ENCODE measurements at places on chromosomes 1 and 21.

DNA sequence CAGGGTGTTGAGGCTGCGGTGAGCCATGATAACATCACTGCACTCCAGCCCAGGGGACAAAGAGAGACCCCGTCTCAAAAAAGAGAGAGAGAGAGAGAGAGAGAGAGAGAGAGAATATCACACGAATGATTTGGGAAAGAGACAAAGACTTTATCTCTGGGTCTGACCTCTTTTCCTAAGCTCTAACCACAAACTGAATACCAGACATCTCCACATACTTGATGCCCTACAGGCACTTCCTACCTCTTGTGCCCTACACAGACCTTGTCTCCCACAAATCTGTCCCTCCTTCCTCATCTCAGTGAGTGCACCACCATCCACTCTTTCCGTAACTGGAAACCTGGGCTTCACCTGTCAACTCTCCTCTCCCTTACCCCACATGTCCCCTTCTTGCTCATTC, 27.0 kb upstream of the PTCH2 start:
- no peak for DNase-seq

DNA sequence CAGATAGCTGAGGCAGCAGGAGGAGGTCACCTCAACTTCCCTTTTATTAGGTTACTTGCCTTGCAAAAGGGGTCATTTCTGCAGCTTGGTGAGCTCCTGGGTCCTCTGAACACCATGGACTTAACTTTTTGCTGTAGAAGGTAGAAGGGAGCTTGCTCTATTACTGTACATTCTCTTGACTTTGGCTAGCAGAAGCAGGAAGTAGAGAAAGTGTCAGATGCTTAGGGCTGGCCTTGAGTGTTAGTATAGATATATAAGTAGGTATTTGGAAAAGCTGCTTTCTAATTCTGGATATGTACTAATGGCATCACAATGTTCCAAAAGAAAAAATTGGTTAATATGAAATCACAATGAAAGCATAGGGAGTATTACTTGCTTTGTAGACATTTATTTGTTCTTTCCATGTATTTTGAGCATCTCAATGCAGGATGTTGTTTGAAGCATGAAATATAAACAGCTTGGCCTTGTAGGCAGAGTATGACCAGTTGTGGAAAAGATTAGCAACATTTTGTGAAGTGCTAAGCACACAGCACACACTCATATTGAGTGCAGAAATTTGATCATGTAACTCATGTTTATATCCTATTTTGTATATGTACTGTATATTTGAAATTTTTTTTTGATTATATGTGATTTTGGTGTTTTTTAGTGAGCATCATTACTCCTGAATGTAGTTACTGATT, 108.8 kb downstream of the DYRK1A start:
- no peak for DNase-seq

GRCh38 chr1:162003830-162004215, 19.8 kb downstream of the OLFML2B start:
- DNase-seq, result no peak

- DNase-seq, result no peak
These were observed 15.8 kb downstream of the SLC45A3 start for GRCh38 chr1:205664399-205665017.

- no peak for DNase-seq
These were observed 17.5 kb upstream of the VAMP3 start for GRCh38 chr1:7753641-7754040.

- no peak for DNase-seq
These were observed 21.9 kb upstream of the NEK2 start for GRCh38 chr1:211697356-211697755.

DNA sequence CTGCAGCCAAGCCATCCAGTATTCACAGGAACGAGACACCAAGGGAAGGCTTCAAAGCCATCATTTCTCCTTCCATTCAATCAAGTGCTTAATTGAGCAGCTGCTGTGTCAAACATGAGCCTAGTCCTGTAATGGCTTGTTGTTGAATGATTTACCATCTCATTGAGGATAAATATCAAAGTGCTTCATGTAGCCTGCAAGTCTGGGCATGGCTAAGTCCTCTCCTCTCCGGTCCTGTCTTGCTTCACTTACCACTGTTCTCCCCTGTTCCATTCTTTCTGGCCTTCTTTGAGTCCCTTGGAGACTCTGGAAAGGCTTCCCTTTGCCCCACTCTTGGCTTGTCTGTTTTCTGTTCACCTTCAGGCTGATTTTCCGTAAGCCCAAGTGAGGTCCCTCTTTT, 279.8 kb downstream of the PBX1 start:
- no peak for DNase-seq

GRCh38 chr1:166988974-166989515, at the start of gene MAEL:
TSS of gene MAEL (plus strand) at chr1:166989280. CDS start at chr1:166989353, 73 bp downstream.
- no peak for DNase-seq

DNA sequence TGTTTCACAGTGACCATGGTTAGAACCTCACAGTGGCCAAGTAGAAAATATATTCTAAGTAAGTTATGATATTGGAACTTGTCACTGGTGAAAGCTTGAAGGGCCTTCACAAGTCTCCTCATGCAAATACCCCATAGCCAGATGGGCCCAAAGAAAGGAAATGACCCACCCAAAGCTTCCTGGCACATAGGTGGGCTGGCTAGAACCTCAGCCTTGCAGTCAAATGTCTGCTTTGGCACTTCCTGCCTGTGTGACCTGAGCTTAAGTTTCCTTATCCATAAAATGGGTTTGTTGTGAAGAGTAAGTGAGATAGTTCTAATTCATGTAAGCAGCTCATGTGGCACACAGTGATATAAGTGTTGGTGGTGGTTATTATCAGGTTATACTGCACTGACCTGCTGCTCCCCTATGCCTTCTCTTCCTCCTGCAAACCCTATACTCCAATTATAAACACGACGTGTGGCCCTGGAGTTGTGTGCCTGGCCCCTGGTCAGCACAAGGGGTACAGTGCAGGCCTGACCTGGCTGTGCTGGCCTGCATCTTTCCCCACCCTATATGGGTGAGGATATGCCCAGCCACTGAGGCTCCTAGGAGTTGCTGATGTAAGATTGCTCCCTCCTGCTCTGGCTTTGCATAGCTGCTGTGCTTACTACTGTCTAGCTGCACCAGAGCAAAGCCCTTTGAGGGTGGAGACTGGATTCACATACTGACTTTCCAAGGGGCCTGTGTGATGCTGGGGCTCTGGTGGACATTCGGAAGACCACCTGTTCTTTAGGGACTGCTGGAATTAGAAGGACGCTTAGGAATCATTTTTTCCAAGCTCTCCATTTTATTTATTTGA, 4.7 kb upstream of the SLFNL1 start:
- DNase-seq, result no peak

- no peak for DNase-seq
These were observed 4.6 kb upstream of the KRTAP10-4 start for GRCh38 chr21:44568667-44569556.

GRCh38 chr1:156481527-156481926, 19.0 kb downstream of the MEF2D start:
- peak; percentile 43 for DNase-seq

GRCh38 chr1:96416111-96416595, 305.4 kb upstream of the PTBP2 start:
- no peak for DNase-seq

GRCh38 chr1:114756949-114757454, 782 bp downstream of the CSDE1 start:
- peak; percentile 30 for DNase-seq

- peak; percentile 37 for DNase-seq
These were observed 143.0 kb downstream of the MRPL39 start for GRCh38 chr21:25464275-25464674.

GRCh38 chr1:110746644-110747259, 72.0 kb upstream of the KCNA3 start:
- peak; percentile 26 for DNase-seq

DNA sequence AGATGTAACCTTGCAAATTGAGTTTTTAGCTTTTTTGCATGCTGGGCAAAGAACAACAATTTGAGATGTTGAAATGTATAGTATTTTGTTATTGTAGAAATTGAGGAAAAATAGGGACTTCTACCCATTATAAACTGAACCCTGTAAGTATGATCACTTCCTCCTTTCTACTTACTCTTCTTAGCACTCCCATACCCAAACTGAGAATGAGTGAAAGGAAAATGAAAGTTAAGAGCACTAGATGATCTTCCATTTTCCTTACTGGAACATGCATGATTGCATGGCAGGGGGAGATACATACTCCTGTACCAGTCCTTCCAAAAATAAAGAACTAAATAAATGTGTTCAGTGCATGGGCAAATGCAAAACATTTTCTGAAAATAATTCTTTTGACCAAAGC, 107.4 kb upstream of the KIAA1614 start:
- no peak for DNase-seq

- no peak for DNase-seq
These were observed 4.5 kb upstream of the ZMYM4 start for GRCh38 chr1:35264035-35264434.

DNA sequence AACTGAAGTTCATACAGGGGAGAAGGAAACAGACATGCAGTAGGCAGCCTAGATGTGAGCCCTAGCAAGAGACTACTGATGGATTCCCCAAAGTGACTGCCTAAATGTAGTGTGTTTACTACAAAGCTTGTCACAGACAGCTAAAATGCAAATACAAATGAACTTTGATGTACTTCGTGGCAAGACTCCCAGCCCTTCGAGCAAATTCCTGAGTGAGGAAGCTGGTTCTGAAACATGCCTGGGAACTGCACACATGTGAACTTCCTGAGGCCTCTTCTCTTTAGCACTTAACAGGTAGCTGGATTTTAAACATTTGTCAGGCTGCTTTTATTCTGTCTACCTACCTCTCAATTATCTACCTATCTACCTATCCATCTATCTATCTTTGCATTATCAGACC, 6.7 kb upstream of the IRF2BP2 start:
- DNase-seq, result no peak

DNA sequence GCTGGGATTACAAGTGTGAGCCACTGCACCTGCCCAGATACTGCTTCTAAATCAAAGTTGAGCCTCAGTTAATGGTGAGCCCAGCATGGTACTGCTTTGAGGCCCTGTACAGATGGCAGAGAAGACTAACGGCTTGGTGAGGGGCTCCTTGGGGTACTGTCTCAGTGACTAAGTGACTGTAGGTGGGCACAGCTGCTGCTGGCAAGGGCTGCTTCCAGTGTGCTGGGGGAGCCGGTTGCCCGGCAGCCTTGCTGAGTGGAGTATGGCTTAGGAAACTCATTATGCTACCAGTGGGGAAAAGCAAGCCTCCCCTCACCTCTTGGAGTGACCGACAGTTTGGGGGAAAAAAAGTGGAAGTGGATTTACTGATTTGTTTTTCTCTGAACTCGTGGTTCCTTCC, 23.6 kb upstream of the ARHGEF10L start:
- no peak for DNase-seq

DNA sequence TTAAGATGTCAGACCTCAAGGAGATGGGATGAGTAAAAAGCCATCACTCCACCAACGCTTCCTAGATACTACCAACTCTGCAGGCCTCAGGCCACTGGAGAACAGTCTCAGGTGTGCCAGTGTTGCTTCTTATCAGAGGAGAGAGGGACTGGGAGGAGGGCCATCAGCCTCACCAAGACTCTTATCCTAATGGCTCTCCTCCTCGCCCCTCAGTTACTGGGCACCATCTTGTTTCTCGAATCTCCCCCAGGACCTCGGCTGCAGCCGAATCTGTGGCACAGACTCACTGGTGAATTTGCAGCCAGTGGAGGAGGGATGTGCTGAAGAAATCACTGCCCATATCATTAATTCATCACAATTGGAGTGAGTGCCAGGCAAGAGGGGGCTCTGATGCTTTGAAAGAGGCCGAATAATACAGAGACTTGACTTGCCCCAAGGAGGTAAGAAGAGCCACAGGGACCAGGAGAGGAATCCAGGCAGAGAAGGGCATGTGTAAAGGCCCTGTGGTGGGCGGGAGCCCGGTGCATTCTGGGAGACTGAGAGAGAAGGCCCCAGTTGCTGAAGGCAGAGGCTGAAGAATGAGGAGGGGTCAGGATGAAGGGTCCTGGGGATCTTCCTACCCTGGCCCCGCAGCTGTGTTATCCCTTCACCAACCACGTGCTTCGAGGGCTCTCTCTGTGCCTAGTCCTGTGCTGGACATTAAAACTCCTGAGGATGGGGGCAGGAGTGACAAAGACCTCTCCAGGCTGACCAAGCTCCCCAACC, 129.8 kb downstream of the PTPRU start:
- DNase-seq, result no peak

DNA sequence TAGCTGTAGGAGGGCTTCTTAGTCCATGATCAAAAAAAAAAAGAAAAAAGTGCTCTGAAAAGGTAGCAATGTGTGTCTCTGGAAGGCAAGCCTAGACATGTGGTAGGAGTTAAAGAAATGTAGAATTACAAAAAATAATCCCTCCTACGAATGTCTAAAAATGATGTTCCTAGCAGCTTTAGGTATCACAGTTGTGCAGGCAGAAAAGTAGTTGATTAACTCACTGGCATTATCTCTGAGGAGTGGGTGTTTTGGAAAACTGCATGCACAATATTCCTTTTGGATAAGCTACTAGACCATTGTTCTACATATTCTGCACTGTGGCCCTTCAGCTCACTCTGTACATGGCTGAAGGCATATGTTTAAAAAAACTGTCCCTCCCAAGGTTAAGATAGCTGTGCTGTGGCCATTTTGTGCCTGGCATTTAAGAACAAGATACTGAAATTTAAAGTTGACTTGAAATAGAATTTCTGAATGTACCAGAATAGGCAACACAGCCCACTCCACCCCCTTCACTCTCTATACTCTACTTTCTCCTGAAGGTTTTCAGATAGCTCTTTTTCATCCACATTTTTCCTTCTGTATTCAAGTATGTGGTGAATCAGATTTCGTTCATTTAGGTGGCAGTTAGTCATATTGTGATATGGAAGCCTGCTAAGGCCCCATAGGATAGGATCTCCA, 463.9 kb upstream of the LRRC7 start:
- no peak for DNase-seq

DNA sequence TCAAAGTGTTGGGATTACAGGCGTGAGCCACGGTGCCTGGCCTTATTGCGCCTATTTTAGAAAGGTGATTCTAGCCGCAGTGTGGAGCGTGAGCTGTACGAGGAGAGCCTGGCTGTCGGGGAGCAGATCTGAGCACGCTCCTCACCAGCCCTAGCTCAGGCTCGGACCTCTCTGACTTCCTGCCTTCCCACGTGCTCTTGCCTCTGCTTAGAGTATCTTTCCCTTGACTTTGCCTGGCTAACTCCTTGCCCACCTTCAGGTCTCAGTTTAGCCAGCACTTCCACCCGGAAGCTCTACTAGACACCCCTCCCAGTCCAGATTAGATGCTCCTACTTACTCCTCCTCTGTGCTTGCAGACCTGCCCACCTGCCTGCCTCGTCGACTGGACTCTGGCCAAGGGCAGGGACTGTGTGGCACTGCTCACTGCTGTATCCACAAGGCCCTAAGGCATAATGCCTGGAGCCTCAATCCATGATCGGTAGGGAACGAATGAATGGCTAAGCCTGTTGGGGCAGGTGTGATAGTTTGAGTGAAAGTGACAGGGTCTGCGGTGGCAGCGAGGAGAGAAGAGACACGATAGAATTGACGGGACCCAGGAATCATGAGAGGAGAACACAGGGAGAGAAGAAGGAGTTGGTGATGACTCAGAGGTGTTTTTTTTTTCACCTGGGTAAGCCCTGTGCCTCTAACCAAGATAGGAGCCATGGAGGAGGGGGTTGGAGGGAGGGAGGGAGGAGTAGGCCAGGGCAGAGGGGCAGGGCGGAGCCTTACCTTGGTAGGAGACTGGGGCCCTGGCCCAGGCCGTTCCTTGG, 28.1 kb upstream of the WASF2 start:
- no peak for DNase-seq
